ENCODE measurements at places on chromosomes 12 and 14.

GRCh38 chr14:100842799-100843198 is 16.9 kb downstream of the MEG3 start:
- DNase-seq = no peak

GRCh38 chr12:62191491-62192179 is 68.6 kb upstream of the USP15 start:
- peak; percentile 29 for DNase-seq

- DNase-seq = no peak
These were observed 3.6 kb downstream of the CLEC7A start for GRCh38 chr12:10126413-10126812.

DNA sequence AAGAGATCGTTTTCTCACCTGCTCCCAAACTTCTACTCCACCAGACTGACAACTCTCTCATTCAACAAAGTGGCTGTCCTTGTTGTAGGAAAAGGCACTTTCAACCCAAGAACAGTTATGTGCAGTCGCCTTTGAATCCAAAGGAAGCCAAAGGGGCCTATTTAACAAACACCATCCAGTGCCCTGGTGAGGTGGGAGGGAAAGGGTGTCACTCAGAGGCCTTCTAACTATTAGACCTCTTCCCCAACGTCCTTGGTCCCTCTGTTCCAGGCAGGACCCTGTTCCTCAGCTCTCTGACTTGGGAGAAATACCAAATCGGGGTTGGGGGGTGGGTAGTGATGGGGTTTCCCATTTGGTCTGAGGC is 3.2 kb downstream of the SIX4 start:
- peak; percentile 10 for DNase-seq

- DNase-seq = no peak
These were observed 25.3 kb downstream of the CLEC2A start for GRCh38 chr12:9906873-9907272.

- DNase-seq = no peak
These were observed 133.9 kb upstream of the SCAF11 start for GRCh38 chr12:46124132-46124847.

Measured in GM13976 (cell line).